ENCODE measurements at places on chromosomes 5 and 9. TPM values are rescaled to one million over a fixed set of nuclear protein-coding genes. Genes with fewer than 3 reads are reported as not detected.

Gene C5orf58
- polyA plus RNA-seq: not detected

Gene RAB3C
- polyA plus RNA-seq: 0.03 TPM

Gene ITGA2
- 52.1 TPM for polyA plus RNA-seq

Gene PTGDS
- polyA plus RNA-seq: not detected

Gene PCDHGA2
- 1.5 TPM for polyA plus RNA-seq

Gene PRXL2C
- 8.7 TPM for polyA plus RNA-seq

Gene C6
- 0.02 TPM for polyA plus RNA-seq

Gene AMBP
- 0.18 TPM for polyA plus RNA-seq

Gene ARSI
- polyA plus RNA-seq: 0.03 TPM

Gene TCF7
- polyA plus RNA-seq: 2.3 TPM

Gene HTR1A
- polyA plus RNA-seq: not detected

Gene TTC23L
- polyA plus RNA-seq: 0.54 TPM

Gene PCDHA6
- 0.02 TPM for polyA plus RNA-seq

Gene IL3
- not detected for polyA plus RNA-seq

Gene PCDHA9
- 0.02 TPM for polyA plus RNA-seq

Data from SK-N-SH (cell line).